Ureter (tissue), 1 donor: ENCODE measurements at places on chromosomes 7 and 10. TPM values are rescaled to one million over a fixed set of nuclear protein-coding genes. Genes with fewer than 3 reads are reported as not detected.

DNA sequence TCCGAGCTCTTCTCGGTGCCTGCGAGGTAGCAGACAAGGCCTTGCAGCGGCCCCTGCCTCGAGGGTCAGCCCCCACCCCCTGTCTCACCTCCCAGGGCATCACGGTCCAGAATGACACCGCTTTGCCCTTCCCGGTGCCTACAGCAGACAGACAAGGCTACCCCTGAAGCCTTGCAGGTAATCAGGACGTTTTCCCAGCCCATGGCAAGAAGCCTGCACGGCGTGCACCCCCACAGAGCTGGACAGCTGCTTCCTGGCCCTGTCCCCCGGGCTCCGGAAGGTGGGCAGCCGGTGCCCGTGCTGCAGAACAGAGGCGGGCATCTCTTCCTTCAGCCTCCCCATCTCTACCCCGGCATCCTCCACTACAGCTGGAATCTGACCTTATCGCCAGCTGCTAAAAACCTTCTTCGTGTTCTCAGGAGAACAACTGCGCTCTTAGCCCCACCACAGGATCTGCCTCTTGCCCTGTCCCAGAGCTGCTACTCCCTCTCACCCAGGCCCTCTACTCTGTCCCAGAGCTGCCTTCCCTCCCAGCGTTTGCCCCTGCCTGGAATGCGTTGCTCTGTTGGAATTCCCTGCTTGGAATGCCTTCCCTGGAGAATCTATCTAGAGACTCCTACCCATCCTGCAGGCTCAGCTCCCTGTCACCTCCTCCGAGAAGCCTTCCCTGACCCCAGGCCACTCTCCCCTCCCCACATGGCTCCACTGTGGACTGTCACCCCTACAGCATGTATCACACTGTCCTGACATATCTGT, 4.7 kb downstream of the MYL10 start:
- DNase-seq = no peak

CCDC7 gene
- 31.7 TPM for total RNA-seq

FAM171A1 gene
- total RNA-seq = 15.9 TPM

ZNF722 gene
- total RNA-seq = not detected
